ENCODE measurements at places on chromosomes 4 and X.

DNA sequence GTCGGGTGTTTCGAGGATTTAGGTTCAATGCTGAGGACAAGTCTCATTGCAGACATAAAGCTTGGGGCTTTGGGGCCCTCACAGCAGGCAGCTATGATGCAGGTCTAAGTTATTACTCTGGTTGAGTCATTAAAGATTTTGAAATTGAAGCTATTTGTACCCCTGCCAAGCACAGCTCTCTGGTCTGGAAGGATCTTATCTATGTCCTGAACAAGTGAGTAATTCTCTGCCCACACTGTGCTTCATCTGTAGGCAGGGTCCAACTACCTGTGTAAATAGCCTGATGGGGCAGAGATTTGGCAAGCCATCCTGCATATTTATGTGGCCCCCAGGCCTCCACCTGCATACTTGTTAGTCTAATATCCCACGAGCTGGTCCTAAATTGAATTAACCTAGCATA, 41.4 kb upstream of the MAGEA4 start:
- peak; percentile 93 for DNase-seq

DNA sequence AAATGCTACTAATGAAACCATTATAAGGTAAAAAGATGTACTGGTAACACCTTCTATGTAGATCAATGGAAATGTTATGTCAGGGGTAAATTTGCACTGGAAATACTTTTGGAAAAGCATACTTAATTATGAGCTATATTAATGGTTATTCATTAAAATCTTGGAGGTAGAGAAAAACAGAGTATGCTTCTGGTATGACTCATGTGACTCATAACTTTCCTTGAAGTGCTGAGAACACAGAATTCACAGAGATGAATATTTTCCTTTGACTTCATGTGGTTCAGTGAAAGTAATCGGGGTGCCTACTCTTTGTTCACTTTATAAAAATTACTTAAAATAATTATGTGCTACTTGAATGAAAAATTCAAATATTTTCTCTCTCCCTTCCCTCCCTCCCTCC, 254.2 kb downstream of the KCTD8 start:
- DNase-seq: no peak

- no peak for DNase-seq
Observed at GRCh38 chr4:52659722-52660261, 691 bp upstream of the USP46 start.

GRCh38 chr4:119774840-119775239, 146.2 kb upstream of the PDE5A start:
- DNase-seq: no peak

GRCh38 chr4:126775485-126776106, 857.2 kb upstream of the INTU start:
- DNase-seq: no peak

GRCh38 chr4:168651374-168651773, 154.5 kb downstream of the PALLD start:
- peak; percentile 82 for DNase-seq

GRCh38 chrX:109958266-109958665, 44.6 kb upstream of the TMEM164 start:
- DNase-seq: no peak

DNA sequence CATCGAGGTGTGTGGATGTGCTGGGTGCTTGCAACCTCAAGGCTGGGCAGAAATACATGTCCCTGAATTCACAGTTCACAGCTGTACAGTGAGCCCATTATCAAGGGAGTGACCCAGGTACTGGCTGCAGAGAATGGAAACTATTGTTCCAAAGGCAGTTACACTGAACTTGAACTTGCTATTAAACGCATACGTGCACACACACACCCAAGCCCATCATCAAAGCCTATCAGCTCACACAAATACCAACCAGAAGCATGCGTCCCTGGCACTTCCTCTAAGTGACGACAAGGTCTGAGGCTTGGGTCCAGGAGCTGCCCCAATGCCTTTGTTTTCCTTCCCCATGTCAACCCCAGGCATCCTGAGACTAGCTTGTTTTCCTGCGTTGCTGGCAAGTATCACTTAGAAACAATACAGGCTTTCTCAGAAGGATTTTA, 88.6 kb downstream of the IRF2 start:
- no peak for DNase-seq

- no peak for DNase-seq
Observed at GRCh38 chrX:4588466-4588865, 875.0 kb upstream of the PRKX start.

DNA sequence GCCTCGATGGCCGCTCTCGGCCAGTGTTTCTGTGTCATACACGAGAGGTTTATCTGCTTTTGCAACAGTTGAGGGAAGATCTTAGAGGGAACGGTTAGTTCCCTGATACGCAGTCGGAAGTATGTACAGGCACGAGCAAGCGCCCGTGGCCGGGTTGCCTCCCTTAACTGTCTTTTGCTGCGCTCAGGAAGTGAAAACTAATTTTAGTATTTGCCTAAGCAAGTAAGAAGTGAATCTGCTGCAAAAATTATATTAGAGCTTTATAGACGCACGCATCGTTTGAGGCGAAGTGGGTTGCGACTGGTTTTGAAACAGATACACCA, 695 bp downstream of the MTM1 start:
- DNase-seq: no peak

- DNase-seq: no peak
Observed at GRCh38 chr4:152524427-152524826, 11.5 kb downstream of the FBXW7 start.

- peak; percentile 42 for DNase-seq
Observed at GRCh38 chr4:87073199-87074120, 138.6 kb downstream of the AFF1 start.

GRCh38 chr4:22595684-22596083, 79.8 kb upstream of the ADGRA3 start:
- no peak for DNase-seq

GRCh38 chrX:121755541-121755940, 708.1 kb downstream of the GLUD2 start:
- no peak for DNase-seq

- DNase-seq: no peak
Observed at GRCh38 chrX:108159028-108159670, 67.6 kb downstream of the ATG4A start.

- DNase-seq: no peak
Observed at GRCh38 chr4:146814750-146815149, 130.9 kb downstream of the TTC29 start.

- DNase-seq: no peak
Observed at GRCh38 chrX:48470110-48470832, at the start of gene SLC38A5. Gene SLC38A5 (minus strand): TSS chrX:48470260. CDS start chrX:48467924, 2,336 bp downstream.

- DNase-seq: no peak
Observed at GRCh38 chrX:66046612-66047235, 6.8 kb upstream of the VSIG4 start.

GRCh38 chrX:66021401-66021764, 18.5 kb downstream of the VSIG4 start:
- DNase-seq: no peak

- DNase-seq: no peak
Observed at GRCh38 chrX:46278572-46278971, 266.6 kb downstream of the ZNF674 start.

DNA sequence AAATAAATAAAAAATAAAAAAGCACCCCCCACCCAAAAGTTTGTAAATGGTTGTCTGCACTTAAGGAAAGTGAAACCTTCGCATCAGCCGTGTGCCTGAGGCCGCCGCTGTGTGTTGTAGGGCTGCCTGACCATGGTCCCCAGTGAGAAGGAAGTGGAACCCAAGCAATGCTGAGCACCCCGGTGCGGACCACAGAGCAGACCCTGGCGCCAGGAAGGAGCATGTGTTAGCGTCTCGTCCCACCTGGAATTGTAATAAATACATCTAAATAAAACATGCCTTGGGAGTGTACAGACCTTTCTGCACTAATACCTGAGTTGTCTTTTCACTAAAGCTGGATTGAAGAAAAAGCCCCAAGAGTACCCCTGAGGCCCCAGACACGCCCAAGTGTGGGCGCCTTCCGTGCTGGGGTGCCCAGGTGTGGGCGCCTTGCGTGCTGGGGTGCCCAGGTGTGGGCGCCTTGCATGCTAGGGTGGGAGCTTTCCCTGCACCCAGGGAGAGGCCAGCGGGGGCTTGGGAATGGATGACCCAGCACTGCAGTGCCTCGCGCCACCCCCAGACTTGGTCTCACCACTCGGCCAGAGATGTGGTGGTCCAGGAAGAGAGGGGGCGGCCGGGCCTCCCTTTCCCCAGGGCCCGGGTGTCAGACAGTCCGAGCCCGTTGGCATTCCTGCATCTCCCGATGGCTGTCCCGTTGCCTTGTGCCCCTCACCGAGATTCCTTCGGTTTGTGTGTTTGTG, 33.7 kb downstream of the HTT-AS start:
- no peak for DNase-seq

GRCh38 chr4:143089847-143090246, 94.9 kb upstream of the USP38 start:
- DNase-seq: no peak

DNA sequence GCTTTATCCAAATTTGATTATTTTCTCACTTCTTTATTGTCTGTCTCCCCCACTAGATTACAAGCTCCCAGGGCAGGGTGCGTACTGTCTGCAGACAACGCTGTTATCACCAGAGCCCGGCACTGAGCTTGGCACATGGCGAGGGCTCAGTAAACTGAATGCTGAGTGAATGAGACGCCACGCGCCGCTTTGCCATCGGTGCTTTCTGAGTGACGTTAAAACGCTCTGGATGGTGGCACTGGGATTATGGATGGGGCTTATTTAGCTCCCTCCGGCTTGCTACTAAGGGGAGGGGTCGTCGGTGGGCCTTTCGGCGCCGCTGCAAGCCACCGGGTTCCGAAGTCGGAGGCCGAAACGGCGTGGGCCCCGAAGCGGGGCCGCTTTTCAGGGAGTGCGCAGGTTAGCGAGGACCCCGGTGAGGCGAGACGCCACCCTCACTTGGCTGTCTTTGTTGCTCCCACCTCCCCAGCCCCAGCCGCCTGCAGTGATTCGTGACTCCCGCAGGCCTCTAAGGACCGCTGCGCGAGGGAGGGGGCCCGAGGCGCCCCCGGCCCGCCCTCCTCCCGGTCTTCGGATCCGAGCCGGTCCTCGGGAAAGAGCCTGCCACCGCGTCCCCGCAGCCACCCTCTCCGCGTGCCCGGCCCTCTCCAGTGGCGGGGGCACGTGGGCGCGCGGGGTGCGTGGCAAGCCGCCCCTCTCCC, 569 bp upstream of the FHL1 start:
- no peak for DNase-seq

GRCh38 chrX:138756234-138756633, 44.7 kb upstream of the FGF13 start:
- no peak for DNase-seq

DNA sequence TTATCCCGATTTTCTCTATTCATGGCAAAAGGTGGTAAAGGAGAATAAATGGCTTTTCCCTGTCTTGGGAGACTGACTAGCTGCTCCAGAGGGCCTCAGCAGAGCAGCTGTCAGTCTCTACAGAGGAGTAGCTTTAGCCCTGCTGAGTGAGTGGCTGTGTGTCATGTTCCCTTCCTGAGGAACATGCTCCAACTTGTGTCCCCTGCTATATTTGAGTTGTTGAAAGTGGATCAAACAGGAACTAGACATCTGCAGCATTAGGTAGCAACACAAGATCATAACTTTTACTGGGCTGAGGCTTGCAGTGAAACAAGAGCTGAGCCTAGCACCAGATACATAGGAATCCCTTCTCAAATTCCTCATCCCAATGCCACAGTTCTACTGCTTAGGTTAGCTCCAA, 26.7 kb upstream of the PLAC1 start:
- no peak for DNase-seq

DNA sequence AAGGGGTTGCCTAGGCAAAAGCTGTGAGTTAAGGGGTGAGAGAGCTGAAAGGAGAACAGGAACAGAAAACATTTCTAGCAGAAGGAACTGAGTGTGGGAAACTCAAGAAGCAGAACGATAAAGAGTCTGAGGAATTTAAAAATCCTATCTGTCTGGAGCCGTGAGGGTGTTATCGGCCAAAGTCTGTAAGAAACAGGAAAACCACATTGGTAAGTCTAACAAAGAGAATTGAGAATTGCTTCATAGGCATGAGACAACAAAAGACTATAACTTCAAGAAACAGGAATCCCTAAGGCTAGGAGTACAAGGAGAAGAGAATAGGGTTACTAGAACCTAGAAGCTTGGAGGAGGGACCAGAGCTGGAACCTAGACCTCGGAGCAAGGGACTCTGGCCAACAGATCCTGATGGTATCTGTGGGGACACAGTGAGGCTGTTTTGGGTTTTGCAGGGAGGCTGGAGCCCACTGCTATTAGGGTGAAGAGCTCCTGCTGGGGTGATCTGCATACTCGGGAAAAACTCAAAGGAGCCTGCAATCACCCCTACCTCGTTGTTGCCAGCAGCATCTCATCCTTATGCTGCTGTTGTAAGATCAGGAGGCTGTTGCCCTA, 175.6 kb downstream of the FBXO8 start:
- DNase-seq: no peak

DNA sequence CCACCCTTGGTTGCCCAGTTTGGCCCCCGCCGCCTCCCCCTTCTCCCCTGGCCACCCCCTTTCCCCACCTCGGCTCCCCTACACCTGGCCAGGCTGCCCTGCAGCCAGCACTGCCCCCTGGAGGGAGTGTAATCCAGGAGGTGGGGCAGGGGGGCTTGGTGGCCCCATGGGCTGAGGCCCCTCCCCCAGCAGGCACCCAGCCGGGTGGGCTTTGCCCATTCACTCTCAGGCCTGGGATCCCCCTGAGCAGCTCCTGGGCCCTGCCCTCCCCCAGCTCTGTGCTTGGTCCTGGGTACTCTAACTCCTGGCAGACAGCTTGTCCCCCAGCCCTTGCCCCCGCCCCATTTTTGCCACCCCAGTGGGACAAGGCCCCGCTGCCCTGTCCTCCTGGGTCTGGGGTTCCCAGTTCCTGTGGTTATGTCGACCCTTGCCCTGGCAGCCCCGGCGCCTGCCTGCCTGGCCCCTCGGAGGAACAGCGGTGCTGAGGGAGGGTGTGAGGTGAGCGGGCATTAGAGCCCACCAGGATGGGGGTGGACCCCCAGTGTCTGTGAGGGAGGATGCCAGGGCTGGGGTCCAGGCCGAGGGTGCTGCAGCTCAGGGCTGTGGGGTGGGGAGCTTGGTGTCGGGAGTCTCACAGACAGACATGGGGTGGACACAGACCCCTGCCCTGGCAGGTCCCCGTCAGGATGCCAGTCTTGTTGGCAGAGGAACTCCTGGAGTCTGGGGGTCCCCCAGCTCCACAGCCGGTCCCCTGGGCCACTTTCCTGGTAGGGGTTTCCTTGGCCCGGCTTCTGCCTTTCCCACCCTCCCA, 10.2 kb downstream of the NAT8L start:
- DNase-seq: no peak

- DNase-seq: no peak
Observed at GRCh38 chrX:154967603-154968002, 54.9 kb downstream of the F8 start.

DNA sequence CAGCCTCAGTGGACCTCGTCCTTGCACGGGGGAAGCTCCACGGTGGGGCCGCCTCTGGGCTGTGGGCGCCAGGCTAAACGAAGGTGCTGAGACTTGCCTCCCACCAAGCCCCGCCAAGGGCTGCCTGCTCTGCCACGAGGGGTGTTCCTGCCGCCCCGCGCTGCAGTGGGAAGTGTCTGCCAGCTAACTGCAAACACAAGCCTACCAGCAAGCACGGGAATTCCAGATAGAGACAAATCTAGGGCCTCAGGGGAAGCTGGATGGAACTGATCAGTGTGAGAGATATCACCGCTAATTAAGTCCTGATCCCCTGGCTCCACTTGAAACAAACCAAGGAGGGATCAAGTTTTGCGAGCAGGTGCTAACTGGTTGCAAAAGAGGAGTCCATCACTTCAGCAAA, 181.6 kb upstream of the LEF1 start:
- no peak for DNase-seq

Data from RCC 7860 (cell line).